ENCODE measurements at places on chromosomes 16 and 17.

GRCh38 chr17:55264645-55265298, at the start of gene HLF:
TSS of gene HLF (plus strand) at chr17:55264960. CDS start at chr17:55265485, 525 bp downstream.
- peak; percentile 60 for DNase-seq

- no peak for DNase-seq
These were observed 315.8 kb downstream of the MAF start for GRCh38 chr16:79284766-79285165.

GRCh38 chr17:66414561-66415175, 112.3 kb downstream of the PRKCA start:
- no peak for DNase-seq

GRCh38 chr16:67846063-67846319, 742 bp upstream of the NUTF2 start:
- DNase-seq, result no peak

DNA sequence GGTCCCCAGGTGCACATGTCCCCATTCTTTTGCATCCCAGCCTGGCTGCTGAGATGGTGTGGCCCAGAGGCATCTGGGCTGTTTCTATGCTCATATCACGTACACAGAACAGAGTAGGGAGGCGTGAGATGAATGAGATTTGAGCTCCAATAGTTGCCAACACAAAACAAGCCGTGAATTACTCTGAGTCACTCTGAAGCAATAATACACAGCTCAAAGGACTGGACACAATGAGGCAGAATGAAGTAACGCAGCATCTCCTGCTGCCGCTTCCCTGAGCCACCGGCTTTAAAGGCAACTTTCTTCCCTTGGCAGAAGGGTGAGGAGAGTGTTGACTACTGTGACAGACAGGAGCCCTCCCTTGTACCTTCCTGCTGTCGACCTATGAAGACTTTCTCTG, 33.9 kb upstream of the CLEC18B start:
- no peak for DNase-seq

DNA sequence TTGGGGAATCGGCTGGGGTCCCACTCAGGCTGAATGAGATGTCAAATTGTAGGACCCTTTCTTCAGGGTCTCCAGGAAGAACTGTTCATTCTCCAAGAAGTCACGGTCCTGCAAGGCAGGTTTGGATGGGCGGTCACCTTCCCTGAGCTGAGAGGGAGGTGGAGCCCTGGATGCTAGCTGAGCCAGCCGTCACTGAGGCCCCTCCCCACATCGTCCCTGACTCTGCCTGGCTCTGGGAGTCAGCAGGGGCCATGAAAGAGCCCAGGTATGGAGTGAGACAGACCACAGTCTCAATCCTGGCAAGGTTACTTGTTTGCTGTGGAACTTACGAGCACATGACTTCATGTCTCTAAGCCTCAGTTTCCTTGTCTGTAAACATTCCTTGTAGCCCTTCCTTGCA, 6.0 kb upstream of the MRPL38 start:
- no peak for DNase-seq

DNA sequence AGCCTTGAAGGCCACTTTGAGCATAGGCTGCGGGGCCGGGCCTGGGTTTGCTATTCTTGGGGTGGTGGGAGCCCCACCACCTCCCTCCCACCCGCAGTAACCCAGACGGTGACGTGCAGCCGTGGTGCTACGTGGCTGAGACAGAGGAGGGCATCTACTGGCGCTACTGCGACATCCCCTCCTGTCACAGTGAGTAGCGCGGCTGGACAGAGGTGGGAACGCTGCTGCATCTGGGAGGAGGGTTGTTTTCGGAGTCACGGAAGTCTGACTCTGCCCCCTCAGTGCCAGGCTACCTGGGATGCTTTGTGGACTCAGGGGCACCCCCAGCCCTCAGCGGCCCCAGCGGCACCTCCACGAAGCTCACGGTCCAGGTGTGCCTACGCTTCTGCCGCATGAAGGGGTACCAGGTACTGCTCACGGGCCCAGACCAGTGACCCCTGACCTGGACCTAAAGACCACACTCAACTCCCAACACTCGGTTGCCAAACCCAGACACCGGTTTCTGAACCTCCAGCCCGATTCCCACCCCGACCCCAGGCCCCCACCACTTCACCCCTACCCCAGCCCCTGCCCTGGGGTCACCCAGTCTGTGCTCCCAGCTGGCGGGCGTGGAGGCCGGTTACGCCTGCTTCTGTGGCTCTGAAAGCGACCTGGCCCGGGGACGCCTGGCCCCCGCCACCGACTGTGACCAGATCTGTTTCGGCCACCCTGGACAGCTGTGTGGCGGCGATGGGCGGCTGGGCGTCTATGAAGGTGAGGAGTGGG, 2.1 kb downstream of the KREMEN2 start:
- no peak for DNase-seq

DNA sequence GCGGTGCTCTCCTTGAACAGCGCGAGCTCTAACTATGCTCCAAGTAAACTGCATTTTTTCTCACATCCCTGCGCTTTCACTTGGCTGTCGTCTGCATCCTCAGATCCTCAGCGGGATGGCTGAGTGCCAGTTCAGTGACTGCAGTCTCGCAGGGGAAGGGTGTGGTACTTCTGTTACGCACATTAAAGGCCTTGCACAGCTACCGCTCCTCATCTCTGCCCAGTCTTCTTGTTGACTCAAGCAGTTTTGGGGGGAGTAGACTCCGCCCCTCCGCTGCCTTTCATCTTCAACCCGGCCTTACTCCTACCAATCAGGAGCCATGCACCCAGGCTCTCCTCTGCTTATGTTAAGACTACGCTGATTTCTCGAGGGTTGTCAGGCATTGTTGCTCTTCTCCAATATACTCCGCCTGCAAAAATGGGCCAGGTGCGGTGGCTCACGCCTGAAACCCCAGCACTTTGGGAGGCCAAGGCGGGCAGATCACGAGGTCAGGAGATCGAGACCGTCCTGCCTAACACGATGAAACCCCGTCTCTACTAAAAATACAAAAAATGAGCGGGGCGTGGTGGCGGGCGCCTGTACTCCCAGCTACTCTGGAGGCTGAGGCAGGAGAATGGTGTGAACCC, 10.0 kb downstream of the ATP5PD start:
- peak; percentile 93 for DNase-seq

DNA sequence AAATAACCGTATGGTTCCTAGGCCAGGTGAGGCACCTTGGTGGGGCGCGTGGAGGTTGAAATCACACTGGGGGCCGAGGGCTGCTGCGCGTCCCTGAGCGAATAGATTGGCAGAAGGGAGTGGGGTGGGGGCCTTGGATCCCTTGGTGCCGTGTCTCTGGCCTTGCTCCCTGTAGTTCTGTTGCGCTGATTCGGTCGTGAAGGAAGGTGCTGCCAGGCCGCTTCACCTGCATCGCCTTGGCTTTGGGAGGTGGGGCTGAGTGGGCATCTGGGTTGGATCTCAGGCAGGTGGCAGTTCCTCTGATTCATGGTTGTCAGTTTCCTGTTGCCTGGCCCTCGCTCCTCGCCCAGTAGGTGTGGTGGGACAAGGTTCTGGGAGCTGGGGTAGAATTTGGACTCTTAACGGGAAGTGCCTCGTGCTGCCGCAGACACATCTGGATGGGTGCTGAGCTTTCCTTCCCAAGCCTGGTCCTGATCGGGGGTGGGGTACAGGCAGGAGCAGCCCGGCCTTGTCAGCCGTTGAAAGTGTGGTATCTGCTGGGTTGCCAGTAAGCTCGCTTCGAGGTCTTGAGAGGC, 30.1 kb downstream of the PGS1 start:
- no peak for DNase-seq

- DNase-seq, result no peak
These were observed 1.8 kb upstream of the HOXB4 start for GRCh38 chr17:48579760-48580554.

GRCh38 chr16:86635176-86635876, 57.0 kb downstream of the FOXL1 start:
- no peak for DNase-seq

All from effector memory CD4-positive, alpha-beta T cell (primary cell).